ENCODE measurements at places on chromosomes 1 and 21. TPM values are rescaled to one million over a fixed set of nuclear protein-coding genes. Genes with fewer than 3 reads are reported as not detected.

- DNase-seq: no peak
These were observed 9.1 kb upstream of the GOLPH3L start for GRCh38 chr1:150706091-150706490.

DNA sequence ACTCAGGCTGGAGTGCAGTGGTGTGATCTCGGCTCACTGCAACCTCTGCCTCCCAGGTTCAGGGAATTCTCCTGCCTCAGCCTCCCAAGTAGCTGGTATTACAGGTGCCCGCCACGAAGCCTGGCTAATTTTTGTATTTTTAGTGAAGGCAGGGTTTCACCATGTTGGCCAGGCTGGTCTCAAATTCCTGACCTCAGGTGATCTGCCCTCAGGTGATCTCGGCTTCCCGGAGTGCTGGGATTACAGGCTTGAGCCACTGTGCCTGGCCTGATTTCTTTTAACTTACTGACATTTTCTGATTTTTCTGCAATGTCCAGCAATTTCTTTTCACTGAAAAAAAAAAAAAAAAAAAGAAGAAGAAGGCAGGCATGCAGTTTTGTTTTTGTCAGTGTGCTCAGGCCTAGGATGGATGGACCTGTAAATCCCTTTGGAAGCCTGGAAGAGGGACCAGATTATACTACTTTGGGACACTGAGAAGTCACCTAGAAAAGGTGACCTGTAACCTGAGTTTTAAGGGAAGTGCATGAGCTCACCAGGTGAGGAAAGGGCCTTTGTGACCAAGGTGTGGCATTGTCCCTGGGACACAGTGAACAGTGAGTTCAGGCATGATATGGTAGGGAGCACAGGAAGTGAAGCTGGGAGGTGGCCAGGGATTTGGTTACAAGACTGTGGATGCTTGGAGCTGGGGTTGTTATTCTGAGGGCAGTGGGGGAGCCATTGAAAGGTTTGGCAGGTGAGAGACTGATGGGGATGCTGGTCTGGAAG, 2.7 kb upstream of the TMEM61 start:
- DNase-seq: no peak

DNA sequence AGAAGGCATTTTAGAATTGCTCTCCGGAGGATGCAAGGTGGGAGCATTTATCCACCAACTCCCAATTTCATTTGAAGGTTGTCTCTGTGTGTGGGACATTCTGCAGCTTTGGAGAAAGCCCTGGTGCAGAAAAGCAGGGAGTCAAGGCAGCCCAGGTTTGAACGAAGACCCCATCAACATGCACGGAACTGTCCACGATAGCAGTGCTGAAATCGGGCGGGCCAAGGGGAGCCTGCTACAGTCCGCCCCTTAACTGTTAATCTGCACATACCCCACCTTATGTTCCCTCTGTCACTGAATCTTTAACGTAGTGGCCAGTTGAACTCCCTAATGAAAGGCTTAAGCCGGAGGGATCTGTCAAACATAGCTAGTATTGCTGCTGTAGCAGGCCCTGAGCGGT, 68.8 kb upstream of the C1orf174 start:
- peak; percentile 18 for DNase-seq

GRCh38 chr1:21314743-21315396, 24.6 kb upstream of the ECE1 start:
- DNase-seq: no peak

DNA sequence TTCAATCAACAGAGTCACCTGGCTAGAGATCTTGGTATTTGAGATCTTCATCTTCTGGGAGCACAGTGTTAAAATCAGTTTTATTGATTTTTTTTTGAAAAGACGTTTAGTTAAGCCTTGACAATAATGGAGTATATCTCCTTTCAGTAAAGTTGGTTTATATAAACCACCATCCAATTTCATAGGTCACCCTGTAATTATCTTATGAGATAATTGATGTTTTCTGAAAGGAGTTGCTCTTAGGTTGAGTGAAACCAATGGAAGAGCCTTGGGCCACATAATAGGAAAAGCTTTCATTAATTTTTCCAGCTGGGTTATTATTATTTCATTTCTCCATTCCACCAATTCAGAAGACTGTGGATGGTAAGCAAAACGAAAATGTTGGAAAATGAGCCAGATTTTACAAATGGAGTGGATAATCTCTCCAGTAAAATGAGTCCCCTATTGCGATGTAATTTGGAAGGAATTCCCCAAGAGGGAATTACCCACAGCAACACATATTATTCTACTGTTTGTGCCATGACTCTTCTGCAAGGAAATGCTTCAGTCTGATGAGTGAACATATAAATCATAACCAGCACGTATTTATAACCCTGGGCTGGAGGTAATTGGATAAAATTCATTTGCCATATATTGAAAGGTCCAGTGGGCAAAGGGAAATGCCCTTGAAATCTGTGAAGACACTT, 46.2 kb upstream of the TINAGL1 start:
- DNase-seq: no peak

DNA sequence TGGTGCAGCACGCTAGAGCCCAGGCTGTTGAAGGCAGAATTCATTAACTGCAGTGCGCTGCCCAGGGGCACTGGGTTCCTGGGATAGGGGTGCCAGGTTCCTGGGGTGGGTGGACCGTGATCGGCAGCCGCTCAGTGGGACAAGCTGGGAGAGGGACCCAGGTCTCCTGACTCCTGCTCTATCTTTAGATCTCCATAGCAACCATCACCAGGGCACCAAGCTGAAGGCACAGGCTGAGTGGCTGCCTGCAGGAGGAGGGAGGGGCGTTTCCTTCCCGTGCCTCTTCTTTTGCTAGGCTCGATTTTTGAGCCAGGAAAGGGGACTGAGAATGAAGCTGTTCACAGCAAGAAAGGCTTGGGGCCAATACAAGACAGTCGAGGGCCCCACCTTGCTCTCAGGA, 20.9 kb upstream of the CDCP2 start:
- no peak for DNase-seq

DNA sequence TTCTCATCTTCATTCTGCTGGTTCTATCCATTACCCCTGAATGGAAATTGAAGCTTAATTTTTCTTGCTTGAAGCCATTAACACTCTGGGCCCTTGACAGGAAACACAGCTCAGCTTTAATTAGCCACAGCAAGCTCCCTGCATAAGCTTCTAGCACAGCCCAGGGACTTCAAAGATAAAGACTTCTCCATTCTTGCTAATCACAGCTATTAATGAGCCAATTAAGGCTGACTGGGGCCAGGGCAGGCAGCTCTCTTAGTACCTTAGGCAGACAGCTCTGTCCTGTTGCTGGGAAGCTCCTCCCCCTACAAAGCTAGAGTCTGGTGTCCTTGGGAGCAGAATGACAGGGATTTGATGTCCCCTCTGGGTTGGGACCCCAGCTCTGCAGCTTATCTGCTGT, 27.9 kb upstream of the TRABD2B start:
- DNase-seq: no peak

DNA sequence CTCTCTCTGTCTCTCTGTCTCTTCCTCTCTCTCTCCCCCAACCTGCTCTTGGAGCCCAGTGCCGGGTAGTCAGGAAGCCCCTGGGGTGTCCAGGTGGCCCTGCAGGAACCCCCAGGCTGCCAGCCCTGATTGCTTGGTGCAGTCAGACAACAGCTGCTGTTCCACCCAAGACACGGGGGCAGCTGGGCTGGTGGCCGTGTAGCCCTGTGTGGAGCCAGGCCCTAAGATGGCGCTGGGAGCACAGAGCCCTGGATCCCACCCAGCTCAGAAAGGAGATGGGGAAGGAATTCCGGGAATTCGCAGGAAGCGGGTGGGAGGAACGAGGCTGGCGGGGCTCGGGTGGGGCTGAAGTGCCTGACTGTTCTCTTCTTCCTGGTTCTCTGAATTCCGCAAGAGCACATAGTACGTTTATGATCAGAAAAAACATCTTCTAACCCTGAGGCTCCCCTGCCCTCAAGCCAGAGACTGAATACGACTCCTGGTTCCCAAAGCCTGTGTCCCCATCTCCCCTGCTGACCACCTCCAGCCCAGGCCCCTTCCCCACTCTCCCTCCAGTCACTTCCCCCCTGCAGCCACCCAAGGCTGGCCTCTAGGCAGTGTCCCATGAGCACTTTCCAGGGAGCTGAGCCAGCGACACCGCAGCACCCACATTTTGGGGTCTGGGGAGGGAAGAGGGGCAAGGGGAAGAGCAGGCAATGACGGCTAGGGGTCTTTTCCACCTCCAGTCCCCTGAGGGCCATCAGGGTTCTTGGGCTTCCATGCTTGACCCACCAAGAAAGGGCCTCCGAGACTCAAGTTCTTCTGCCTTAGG, 55.0 kb downstream of the WNT9A start:
- no peak for DNase-seq

DNA sequence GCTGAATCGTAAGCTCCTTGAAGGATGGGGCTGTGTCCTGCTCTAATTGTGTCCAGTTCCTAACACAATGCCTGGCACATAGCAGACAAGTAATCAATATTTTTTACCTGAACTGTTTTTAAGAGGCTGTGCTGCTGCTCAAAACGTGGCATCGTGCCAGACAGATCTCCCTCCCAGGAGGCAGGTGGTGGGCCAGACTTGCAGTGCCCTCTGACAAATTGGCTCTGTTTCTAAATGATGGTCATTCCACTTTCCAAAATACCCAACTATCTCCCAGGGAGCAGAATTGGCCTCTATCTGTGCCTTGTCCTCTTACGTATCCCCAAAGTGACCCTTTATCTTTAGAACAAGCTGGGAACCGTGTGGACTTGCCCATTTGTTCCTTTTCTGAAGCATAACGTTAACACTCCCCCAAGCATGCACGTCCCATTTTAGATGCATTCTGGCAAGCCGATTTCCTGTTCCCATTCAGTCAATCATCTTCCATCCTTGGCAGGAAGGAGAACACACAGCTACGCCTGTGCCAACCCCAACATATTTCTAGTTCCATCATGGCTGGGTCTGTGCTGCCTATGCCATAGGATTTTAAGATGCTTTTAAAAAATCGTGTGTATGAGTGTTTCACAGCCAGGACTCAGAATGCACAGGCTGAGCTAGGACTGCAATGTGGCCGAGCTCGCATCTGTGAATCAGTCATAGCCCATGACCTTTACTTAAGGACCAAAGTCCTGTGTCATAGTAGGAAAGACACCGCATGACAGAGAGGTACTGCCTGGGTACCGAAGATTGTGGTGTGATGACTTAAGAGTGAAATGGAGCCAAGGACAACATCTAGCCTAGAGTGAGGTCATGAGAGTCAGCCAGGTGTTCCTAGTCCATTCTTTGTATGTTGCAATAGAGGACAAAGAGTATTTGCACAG, 408.6 kb downstream of the PRDM2 start:
- DNase-seq: no peak

GRCh38 chr1:32873484-32873883, 2.8 kb upstream of the FNDC5 start:
- DNase-seq: no peak

DNA sequence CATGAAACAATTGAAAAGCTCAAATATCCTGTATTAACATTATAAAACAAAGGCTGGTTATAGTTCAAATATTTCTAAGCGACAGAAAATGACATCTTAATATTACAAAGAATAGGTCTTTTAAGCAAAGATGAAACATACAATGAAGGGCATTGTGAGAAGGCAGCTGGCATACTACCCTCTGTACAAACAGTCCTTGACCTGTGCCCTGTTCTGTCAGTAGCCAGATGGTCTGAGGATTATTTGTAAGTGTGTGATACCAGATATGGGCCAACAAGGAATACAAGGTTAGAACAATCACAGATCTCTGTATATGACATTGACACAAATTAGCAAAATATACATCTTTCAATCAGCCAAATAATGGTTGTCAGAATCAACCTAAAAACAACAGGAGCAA, 1350.4 kb downstream of the AMY1C start:
- no peak for DNase-seq

DNA sequence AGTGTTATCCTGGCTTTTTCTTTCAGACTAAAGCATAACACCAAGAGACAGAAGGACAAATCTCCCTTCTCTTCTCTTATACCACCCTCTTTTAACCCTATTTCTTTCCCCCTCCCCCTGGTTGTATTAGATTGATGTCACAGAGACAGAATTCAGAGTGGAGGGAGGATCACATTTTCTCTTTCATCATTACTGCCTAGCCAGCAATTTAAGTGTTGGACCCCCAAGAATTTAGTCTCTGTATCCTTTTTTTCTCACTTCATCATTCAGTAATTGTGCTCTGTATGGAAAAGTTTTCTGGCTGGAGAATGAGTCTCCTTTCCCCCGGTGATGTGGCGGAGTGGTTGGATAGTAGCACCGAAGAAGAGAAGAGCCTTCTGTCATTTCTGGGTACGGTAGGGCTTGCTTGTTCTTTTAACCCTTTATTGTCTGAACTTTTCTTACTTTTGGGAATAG, 124.8 kb downstream of the CLEC20A start:
- DNase-seq: no peak

DNA sequence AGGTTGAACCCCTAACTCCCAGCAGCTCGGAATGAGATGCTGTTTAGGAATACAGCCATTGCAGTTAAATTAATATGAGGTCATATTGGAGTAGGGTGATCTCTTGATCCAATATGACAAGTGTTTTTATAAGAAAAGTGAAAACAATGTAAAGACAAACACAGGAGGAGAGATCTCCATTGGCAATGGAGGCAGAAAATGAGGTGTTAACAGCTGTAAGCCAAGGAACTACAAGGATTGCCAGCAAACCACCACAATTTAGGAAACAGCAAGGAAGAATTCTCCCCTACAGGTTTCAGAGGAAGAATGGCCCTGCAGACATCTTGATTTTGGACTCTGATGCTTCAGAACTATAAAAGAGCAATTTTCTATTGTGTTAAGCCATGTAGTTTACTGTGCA, 774.3 kb downstream of the MRPL39 start:
- DNase-seq: no peak

DNA sequence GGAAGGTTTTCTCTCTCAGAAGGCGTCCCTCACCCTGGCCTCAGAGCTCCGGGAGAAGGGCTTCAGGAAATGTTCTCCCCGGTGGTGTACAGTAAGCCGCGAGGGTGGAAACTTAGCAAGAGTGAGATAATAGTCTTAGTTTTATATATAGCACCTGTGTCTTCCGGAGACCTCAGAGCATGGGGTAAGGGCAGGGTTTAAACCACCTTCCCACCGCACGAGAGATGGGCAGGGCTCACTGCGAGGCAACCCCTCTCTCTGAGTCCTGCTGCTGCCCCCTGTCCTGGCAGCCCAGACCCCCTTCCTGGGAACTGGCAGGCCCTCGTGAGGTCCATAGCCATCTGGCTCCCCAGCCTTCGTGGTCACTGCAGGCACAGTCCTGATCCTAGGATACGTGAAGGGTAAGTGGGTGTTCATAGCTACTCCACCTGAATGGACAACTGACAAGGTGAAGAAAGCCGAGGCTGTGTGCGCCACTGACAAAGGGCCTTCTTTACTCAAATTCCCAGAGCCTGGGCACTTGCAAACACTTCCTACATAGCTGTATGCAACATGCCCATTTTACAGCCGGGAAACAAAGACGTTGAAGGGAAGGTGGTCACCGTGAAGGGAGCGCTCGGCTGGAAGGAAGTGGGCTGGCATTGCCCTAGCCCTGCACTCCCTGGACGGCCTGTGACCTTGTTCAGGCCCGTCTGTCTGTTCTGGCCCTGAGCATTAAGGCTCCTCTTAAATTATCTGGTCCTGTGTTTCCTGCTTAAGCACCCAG, 26.9 kb downstream of the ITPKB start:
- peak; percentile 81 for DNase-seq

PGLYRP3 gene
- total RNA-seq: not detected

LYPLAL1 gene
- 24.5 TPM for total RNA-seq

WNT2B gene
- total RNA-seq: not detected

GBP5 gene
- total RNA-seq: 174 TPM

Measured in activated CD8-positive, alpha-beta T cell treated with anti-CD3 and anti-CD28 coated beads for 36 hours (primary cell).